ENCODE measurements at places on chromosomes 2 and 18.

- DNase-seq: no peak
Measured at GRCh38 chr2:71675296-71675695, 221.9 kb downstream of the DYSF start.

GRCh38 chr18:55047546-55047945 lies 88.3 kb upstream of the CCDC68 start:
- DNase-seq: no peak

DNA sequence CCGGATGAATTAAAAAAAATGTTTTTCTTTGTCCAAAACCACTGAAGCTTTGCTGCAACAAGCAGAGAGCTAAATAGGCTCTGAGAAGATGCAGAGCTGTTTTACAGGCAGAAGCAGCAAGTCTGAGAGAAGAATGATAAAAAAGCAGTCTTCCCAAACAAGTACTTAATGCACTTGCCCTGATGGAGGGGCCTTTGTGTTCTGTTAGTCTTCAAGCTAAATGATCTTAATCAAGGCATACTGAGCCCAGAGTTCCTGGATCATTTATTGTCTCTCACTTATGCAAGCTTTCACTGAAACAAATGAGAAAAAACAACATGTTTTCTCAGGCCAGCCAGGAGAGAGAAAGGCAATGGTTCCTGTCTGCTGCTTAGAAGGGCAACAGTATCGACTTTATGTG lies 152.5 kb downstream of the CLIP4 start:
- DNase-seq: no peak

DNA sequence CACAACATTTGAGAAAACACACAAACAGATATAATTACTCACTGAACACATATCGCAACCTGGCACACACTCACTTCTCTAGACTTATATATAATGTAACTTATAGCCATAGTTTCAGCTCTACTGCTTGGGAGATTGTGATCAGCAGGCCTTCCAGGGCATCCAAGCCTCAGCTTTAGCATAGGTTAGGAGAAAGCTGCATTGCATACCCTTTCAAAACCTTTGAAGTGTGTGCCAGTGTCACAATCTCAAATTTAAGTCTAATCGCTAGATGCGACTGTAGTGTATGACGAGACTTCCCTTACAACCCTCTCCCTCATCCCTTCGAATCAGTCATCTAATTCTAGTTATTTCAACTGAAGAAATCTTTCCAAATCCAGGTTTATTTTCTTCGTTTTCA lies 30.9 kb downstream of the SLC66A3 start:
- DNase-seq: no peak

DNA sequence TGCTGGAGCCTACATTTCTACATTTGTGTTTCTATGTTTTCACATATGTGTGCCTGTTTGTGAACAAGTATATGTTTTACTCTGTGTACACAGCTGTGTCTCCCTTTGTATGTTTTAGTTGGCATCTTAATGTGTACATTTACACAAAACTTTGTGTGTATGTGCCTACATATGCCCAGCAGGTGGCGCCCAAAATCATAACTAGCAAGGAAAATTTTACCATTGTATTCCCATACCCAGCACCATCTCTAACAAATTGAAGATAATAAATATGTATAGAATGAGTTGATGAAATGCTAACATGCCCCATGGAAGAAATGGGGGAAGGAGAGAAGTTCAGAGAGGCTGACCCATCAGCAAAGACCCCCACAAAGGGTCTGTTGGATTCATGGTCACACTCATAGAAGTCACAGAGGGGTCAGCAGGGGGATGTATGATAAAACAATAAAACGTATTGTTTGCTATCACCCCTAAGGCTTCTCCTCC lies 48.1 kb downstream of the PKDCC start:
- peak; percentile 58 for DNase-seq

DNA sequence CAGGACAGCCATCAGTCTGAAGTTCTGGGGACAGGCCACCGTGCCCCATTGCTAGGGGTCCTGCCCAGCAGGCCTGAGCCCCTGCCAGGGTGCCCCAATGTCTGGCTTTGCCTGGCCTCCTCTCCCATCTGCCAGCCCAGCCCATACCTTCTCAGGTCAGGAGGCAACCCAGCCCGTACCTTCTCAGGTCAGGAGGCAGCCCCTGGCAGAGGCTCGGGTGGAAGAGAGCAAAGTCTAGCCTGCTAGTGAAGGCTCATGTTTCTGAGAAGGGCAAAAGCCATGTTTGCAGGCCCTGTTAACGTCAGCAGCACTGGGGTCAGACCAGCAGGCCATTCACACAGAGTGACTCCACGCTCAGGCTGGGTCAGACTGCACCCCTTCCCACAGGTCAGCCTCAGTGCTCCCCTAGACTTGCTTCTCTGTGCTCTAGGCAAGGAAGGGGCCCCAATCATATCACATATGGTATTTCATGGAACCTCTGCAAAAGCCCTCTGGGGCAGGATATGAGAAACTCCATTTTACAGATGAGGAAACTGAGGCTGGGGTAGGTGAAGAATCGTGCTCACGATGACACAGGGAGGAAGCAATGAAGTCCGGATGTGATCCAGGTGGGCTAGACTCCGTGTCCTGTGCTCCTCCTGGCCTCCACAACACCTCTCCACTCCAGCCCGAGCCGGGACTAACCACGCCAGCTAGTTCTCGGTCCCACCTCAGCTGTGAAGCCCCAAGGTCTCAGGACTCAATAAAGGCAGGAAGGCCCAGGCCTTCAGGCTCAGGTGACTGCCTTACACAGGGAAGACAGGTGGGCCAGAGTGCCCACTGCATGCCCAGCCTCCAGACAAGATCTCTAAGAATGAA lies 9.5 kb downstream of the SDC1 start:
- no peak for DNase-seq
